ENCODE measurements at places on chromosomes 13 and 19.

- no peak for DNase-seq
Observed at GRCh38 chr19:52226652-52227051, 36.8 kb downstream of the PPP2R1A start.

GRCh38 chr19:58170860-58171259, 12.0 kb upstream of the ZNF274 start:
- no peak for DNase-seq

GRCh38 chr19:1131718-1132551, 28.1 kb downstream of the GPX4 start:
- peak; percentile 83 for DNase-seq

DNA sequence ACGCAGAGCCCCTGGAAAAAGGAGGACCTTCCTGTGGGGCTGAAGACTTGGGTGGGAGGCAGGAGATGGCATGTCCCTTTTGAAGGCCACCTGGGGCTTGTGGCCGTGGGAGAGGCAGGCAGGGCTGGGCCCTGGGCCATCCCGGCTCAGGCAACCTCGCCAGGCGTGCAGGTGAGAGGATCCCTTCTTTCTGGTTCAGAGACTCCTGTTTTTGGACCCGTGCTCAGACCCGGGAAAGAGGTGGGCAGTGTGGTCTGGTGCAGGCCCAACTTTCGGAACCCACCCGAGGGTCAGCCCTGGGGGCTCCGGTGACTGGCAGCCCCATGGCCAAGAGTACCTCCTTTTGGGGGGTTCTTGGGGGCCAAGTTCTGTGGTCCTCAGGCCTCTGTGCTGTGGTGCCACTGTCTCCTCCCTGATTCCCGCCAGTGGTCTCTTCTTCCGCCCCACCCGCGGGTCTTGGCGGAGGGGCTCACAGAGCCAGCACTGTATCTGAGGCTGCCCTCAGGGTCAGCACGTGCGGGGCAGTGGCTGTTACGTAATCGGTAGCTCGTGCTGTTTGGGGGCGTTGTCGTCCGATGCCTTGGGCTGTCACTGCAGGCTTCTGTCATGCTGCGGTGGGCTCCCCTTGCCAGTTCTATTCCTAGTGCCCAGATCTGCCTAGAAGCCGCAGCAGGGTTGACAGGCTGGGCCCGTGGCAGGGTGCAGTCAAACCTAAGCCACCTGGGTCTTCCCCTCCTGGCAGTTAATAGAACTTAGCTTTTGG, 42.7 kb downstream of the KDM4B start:
- no peak for DNase-seq

DNA sequence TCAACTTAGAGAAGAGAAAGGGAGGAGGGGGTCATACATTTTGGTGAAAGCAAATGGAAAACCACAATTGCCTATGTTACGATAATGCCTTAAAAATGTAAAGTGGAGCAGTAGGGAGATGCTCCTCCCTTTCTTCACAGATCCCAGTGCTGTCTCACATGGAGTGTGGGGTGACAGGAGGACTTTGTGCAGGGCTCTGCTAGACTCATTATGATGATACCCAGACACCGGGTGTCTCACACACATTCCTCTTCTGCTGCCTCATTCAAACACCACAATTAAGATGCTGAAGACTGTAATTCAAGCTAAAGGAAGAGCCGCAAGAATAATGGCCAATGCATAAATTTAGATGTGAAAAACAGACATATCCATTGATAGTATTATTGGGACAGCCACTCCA, 150.6 kb downstream of the LHFPL6 start:
- DNase-seq = peak; percentile 25

DNA sequence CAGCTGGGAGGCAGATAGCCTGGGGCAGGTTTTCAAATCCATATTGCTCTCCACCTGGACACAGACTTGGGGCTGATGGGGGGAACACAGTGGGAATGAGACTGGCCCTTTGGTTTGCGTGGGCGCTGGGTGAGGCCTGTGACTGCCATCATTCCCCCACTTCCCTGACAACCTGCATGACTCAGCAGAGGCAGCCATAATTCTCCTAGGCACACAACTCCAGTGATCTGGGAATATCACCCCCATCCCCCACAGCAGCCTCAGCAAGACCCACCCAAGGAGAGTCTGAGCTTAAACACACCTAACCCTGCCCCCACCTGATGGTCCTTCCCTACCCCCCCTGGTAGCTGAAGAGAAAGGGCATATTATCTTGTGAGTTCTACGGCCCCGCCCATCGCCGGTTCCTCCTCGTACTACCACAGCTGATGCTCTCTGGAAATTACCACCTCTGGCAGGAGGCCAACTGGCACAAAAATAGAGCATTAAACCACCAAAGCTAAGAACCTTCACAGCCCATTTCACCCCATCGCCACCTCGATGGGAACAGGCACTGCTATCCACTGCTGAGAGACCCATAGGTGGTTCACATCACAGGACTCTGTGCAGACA, 71.0 kb downstream of the RNF17 start:
- no peak for DNase-seq
